ENCODE measurements at places on chromosomes 4 and X.

- no peak for DNase-seq
Observed at GRCh38 chr4:54152846-54153600, 53.1 kb downstream of the GSX2 start.

DNA sequence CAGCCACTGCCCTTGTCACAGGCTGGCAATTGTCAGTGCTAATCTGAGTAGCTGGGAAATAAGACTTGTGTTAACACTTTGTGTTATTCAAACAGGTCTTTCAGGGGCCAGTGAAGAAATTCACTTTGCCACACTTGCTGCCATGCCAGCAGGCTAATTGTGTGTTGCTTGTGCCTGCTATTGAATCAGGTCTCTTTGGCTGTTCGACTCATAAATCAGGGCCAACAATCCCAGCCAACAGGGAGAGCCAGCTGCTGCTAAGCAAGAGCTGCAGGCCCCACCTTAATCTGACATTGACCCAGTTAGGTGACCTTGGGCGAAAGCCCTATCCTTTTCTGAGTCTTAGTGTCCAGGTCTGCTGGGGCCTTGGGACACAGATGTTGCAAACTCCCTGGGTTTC, 28.1 kb upstream of the MAMLD1 start:
- no peak for DNase-seq

DNA sequence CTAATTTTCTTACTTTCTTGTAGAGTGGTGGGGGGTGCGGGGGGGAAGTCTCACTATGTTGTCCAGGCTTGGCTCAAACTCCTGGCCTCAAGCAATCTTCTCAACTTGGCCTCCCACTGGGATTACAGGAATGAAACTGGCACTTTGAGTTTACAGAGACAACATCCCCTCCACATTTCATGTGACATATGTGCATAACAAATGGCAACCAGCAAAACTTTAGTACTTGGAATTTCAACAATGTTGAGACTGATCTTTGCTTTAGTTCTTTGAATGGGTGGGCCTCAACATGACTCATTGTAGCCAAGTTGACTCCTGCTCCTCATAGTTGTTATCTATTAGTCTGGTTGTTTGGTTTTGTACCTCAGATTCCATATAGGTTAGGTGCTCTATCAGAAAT, 11.4 kb upstream of the FMR1 start:
- DNase-seq, result no peak

DNA sequence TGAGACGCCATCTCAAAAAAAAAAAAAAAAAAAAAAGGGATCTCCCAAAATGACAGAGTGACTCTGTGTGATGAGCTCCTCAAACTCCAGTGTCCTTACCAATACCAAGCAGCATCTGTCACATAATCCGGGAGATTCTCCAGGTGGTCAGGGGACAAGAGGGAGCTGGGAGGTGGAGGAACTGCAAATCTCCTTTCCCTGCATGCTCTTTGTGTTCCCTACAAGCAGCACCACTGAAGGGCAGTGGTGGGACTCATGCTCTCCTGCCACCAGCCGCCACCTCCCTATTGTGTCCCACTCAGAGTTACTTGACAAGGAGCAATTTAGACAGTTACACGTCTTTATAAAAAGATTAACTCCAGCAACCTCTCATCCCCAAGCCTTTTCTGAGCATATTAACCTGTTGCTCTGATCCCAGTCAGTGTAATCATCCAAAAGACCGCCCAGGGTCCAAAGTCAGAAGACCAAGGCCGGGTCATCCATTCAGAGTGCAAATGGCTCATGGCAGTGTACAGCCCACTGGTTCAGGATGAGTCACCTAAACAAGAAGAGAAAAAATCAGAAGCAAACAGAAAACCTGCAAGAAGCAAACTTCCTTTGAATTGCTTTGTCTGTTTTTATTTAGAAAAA, 23.6 kb downstream of the MGST2 start:
- no peak for DNase-seq

DNA sequence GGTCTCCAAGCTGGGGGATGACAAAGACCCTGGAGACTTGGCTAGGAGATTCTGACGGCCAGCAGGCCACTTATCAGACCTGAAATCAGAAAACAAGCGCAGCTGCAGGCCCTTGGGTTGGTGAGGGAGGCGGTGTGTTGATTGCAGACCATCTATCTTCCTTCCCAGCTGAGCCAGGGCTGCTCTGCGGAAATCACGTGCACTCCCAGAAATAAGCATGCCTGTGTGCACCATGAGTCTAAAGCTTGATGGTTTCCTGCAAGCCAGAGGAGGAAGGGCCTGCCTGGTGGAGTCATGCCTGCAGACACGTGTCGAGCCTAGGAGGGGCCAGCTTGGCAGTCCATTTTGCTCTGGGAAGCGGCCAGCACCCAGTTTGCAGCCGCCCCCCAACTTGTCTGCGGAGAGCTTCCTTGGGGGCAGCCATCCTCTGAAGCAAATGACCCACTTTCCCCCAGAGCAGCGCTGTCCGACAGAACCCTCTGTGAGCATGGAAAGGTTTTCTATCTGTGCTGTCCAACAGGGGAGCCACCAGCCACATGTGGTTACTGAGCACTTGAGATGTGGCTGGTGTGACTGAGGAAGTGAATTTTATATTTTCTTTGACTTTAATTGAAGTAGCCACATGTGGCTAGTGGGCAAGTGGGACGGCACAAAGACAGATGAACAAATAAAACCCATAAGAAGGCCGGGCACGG, 175.7 kb upstream of the BCOR start:
- no peak for DNase-seq

- DNase-seq, result no peak
Observed at GRCh38 chr4:38166768-38167167, 206.6 kb downstream of the PTTG2 start.

- DNase-seq, result no peak
Observed at GRCh38 chr4:136526517-136526916, 1005.8 kb downstream of the PCDH18 start.

DNA sequence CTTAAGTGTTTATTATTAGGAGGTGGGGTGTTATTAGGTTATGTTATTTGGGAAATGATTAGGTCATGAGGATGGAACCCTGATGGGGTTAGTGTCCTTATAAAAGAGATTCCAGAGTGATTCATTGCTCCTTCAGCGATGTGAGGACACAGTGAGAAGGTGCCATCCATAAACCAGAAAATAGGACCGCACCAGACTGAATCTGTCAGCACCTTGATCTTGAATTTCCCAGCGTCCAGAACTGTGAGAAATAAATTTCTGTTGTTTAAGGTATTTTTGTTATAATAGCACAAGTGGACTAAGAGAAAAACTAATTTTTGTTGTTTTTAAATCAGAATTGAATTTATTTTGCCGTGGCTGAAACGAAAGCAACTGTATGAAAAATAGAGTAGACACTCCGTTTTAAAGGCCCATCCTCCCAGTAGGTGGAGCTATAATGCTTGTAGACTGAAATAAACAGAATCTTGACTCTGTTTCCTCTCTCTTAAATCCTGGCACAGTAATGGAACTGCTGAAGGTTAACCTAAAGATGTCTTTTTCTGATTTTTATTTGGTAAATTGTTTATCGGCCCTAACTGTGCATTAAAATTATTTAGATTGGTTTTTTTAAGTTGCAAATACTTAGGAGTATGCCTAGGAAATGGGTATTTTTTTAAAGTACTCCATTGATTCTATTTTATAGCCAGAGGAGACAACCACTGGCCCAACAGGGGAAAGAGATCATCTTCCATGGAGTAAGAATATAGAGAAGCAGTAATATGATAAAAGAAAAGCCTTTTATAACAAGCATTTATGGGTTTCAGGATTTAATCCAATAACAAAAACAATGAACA, 133.2 kb upstream of the ADAMTS3 start:
- DNase-seq, result peak; percentile 2

GRCh38 chr4:5960252-5960880, 57.9 kb downstream of the C4orf50 start:
- DNase-seq, result no peak

DNA sequence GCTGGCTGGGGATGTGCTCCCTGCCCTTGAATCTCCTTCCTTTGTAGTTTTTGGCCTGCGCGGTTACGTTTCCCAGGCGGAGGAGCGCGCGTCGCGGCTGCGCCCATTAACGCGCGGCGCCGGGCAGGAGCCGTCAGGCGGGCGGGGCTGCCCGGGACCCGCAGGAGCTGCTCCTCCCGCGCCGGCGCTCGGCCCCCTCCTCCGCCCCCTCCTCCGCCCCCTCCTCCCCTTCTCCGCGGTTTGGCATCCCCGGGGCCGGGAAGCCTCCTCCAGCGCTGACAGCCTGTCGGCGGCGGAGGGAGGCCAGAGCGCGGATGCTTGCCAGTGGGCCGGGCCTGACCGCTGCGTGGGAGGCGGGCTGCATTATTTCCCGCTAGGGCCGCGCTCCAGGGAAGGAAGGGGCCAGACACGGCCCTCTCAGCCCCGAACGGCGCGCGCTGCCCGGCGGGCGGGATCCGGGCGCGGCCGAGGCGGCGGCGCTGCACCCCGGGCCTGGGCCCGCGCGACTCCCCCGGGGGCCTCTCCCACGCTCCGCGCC, at the start of gene DCLK2:
DCLK2 (plus strand) TSS at position 405 of the 538 bp plus-strand sequence. CDS start 583 bp downstream, outside the sequence.
- DNase-seq, result peak; percentile 10

DNA sequence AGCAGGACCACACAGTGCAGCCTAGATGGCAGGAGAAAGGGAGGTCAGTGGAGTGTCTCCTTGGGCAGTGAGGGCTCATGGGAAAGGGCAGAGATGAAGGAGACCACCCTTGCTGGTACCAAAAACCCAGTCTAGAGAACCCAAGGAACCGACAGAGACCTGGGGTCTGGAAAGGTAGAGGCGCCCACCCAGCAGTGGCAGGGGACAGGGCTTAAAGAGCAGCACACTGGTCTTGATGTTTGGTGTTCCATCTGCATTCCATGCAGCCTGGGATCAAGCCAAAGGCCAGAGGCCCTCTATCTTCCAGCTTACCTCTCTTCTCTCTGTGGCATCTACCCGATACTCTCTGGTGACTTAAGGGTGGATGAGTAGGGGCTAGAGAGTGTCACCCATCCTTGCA, 127.5 kb downstream of the PJA1 start:
- DNase-seq, result no peak

DNA sequence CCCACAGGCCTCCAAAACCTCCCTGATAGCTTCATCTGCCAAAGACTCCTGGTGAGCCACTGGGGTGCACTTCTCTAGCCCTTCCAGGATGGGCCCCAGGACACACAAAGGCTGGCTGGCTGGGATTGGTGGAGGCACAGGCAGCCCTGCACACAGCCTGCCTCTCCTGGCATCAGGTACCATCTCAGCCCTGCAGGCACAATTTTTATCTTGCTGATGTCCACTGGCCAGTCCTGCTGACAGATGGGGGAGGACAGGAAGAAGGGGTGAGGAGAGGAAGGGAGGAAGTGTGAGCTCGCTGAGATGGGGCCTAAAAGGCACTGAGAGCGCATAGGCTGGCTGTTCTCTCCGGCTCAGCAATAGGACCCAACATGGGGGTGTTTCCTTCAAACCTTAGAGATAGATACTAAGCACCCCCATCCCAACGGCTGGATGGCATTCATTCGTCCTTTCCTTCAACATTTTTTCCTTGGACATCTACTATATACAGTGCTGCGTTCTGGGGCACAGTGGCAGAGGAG, 92.7 kb downstream of the PJA1 start:
- no peak for DNase-seq

- DNase-seq, result no peak
Observed at GRCh38 chrX:20412871-20413486, 146.3 kb upstream of the RPS6KA3 start.

GRCh38 chr4:176001151-176002006, 64.3 kb upstream of the WDR17 start:
- no peak for DNase-seq

DNA sequence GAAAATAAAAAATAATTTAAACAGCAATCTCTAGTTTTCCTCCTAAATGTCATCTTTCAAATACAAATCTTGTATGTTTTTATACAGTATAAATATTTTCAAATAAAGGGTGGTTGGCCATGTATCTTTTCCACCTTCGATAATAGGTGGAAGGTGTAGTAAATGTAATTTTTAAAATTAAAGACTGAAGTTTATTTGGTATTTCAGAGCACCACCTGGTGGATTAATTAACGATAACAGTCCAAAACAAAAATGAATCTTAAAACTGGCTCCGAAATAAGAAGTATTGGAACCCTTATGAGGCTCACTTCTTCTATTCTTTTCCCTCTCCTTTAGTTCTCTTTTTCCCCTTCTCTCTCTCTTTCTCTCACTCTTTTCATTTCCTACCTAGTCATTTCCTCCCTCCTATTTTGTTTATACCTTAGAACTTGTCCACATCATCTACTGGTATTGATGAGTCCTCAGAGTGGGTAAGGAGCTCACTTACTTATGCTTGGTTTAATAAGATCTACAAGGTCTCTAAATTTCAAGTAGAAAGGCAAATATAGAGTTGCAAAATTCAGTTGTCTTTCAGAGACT, 82.9 kb upstream of the EXOC1L start:
- DNase-seq, result peak; percentile 23

DNA sequence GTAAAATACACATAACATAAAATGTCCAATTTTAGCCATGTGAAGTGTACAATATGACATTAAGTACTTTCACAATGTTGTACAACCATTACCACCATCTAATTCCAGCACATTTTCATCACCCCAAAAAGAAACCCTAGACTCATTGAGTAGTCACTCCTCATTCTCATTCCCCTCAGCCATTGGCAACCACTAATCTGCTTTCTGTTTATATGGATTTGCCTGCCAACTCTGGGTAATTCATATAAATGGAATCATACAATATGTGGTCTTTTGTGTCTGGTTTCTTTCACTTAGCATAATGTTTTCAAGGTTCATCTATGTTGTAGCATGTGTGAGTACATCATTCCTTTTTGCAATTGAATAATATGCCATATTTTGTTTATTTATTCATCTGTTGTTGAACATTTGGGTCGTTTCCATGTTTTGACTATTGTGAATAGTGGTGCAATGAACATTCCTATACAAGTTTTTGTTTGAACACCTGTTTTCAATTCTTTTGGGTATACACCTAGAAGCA, 43.0 kb downstream of the EIF2S3 start:
- DNase-seq, result no peak

- peak; percentile 35 for DNase-seq
Observed at GRCh38 chr4:48683784-48684666, 96.1 kb downstream of the FRYL start.

- no peak for DNase-seq
Observed at GRCh38 chr4:164989471-164989870, 12.0 kb upstream of the TRIM61 start.

DNA sequence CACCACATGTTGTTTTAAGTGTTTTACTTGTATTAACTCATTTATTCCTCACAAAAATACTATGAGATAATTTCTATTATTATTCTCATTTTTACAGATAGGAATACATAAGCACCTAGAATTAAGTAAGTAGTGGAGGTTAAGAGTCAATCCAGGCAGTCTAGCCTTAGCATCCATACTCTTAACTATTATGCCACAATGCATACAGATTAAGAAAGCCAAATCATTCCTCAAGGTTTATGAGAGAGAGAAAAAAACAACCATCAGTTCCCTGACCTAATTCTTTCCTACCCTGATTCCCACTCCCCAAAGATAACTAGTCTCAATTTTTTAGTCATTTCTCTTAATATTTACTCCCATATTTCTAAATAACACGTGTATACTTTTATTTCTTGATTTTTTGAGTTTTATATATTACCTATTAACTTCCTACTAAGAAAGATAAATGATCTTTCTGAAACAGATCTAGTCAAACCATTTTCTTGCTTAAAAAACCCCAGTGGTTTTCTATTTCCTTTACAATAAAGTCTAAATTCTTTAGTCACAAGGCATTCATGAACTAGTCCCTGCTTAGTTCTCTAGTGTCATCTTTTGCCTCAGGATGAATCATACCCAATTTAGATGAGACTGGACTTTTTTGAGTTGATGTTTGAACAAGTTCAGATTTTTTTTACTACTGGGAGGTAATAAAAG, 16.0 kb downstream of the UBA6 start:
- no peak for DNase-seq
